ENCODE measurements at places on chromosomes 3 and 15.

- DNase-seq: no peak
Measured at GRCh38 chr15:93467337-93467736, 378.3 kb upstream of the RGMA start.

DNA sequence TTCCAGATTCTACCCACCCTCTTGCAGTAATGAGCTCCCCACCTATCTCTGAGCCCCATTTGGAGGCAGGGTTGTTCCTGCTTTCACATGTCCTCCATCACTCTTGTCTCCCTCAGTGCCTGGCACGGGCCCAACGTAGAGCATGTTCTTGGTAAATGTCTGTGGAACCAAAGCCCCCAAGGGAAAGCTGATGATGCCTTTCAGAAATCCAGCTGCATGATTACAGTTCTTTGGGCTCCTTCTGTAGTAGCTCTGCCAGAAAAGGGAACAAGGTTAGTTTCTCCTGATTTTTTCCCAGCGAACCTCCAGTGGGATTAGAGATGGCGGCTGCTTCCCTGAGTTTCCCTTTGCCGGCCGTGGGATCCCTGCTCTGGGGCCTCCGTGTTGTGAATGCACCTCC is 39.3 kb downstream of the CGNL1 start:
- DNase-seq: no peak

GRCh38 chr15:68304589-68305337 is 27.2 kb downstream of the FEM1B start:
- no peak for DNase-seq

- DNase-seq: no peak
Measured at GRCh38 chr3:164208821-164209220, 869.5 kb downstream of the SI start.

- DNase-seq: no peak
Measured at GRCh38 chr15:31481142-31481541, 154.5 kb downstream of the KLF13 start.

GRCh38 chr3:12444582-12445471 is 39.5 kb upstream of the TSEN2 start:
- DNase-seq: no peak

GRCh38 chr3:126291537-126291936 is 65.7 kb downstream of the KLF15 start:
- no peak for DNase-seq

GRCh38 chr3:172270557-172271166 is 177.6 kb downstream of the GHSR start:
- DNase-seq: no peak

DNA sequence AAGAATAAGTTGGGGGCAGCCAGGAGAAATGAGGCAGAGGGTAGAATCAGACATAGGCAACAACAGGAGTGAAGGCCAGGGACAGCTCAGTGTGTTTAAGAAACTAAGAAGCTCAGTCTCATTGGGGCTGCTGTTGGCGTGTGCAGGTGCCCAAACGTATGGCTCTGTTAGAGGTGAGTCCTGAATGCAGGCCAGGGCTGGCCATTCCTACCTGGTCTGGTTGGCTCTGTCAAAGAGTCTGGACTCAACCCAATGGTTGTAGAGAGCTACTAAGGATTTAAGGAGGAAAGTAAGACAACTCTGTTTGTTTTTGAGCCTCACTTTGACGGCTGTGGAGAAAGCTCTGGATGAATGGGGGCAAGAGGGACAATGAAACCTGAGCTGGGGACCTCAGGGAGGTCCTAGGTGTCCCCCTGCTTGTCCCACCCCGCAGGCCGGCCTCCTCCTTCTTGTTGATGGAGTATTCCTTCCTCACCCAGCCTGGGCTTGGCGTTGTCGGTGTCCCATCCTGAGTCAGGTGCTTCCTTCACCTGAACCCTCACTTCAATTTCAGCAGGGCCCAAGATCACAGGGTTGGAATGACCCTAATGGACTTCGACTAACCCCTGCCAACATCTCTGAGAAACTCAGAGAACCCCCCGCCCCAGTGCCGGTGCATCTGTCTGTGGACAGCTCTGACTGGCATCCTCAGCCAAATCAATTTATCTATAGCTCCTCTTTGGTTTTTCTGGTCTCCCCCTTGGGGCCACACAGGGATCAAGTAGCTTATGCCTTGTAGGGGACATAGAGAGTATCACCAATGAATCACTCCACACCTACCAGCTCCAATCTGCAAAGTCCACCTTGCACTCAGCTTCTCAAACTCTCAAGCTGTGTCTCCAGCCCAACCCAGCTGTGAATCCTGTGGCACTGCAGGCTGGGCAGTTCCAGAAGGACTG is 8.3 kb downstream of the ITGA11 start:
- DNase-seq: no peak

GRCh38 chr15:67850994-67851571 is 11.2 kb upstream of the RNU6-1 start:
- DNase-seq: no peak

DNA sequence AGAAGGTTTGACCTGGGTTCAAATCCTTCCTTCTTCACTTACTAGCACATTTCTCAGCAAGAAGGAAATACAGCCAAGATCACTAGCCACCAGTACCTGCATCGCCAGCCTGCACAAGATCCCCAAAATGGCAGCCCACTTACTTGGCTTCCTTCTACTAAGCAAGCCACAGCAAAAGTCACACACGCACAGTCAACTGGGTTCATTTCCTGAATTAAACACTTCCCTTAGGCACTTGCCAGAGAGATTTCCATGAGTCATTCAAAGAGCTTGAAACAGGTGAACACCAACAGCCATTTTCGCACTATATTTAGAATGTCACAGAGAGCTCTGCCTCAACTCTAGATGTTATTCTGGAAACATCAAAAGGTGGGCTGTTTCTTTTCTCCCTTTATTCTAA is 42.6 kb downstream of the MGLL start:
- no peak for DNase-seq

GRCh38 chr3:72855001-72855400 is 6.8 kb upstream of the SHQ1 start:
- no peak for DNase-seq

DNA sequence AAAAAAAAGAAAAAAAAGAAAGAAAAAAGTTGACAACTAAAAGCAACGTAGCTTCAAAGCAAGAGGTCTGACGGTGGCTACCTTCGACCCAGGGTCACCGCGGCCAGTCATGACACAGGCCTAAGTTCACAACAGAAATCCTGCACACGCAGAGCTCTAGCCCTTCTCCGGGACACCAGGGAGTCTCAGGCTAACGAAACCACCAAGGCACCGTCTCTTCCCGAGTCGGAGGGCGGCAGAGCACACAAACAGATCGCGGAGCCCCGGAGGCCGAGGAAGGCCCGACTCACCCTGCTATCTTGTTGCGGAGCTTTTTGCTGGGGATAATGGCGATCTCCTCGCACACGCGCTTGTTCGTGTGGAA is 584 bp downstream of the RPS17 start:
- peak; percentile 33 for DNase-seq

DNA sequence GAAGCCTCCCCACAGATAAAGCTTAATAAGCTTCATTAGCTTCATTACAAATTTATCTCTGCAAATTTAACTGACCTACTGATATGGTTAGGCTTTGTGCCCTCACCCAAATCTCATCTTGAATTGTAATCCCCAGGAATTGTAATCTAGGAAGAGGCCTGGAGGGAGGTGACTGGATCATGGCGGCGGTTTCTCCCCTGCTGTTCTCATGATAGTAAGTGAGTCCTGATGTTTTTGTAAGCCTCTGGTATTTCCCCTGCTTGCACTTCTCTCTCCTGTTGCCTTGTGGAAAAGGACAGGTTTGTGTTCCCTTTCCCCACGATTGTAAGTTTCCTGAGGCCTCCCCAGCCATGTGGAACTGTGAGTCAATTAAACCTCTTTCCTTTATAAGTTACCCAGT is 226.1 kb upstream of the TTC14 start:
- DNase-seq: no peak

DNA sequence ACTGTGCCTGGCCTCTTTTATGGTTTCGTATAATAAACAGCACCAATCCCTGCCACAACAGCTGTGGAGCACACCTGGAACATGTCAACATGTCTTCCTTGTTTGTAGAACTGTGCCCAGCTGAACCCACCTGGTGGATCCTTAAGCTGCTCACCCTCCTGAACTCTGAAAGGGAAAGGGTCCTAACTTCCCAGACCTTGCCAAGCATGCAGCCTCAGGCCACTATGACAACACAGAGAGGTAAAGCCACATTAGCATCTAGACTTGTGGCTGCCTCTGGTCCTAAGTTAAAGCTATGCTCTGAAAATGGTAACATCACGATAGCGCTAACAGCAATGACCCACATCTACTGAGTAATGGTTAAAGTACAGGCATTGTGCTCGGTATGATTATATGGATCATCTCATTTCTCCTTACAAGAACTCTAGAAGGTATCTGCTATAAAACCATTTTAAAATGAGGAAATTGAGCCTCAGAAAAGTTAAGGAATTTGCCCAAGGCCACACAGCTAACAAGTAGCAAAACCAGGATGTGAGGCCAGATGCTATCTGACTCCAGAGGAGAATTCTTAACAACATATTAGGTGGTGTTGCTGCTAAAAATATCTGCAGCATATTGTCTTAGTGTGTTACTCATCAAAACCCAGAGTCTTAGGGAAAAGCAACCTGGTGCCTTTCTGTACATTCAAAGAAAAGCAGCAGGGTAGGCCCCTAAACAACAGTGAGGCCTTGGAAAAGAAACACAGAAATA is 23.1 kb upstream of the HERC1 start:
- no peak for DNase-seq

DNA sequence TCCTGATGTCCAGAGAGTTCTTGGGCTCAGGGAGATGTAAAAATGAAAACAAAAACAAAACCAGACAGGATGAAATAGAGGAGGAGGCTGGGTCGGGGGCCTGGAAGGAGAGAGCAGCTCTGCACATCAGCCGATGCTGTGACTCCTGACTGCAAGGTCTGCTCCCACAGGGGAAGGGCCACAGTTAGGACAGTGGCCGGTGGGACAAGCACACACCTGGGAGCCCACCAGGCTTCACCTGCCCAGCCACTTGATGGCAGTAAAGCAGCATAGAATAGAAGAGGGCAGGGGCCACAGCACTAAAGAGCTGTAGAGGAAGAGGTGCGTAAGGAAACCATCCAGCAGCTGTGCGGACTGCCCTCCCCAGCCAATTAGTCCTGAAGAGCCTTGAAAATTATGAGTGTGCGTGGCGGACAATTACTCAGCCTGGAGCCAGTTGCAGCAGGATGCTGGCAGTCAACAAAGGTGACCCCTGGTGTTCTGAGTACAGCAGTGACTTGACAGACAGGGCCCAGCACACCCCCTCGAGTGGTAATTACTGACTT is 29.8 kb downstream of the ALS2CL start:
- no peak for DNase-seq

DNA sequence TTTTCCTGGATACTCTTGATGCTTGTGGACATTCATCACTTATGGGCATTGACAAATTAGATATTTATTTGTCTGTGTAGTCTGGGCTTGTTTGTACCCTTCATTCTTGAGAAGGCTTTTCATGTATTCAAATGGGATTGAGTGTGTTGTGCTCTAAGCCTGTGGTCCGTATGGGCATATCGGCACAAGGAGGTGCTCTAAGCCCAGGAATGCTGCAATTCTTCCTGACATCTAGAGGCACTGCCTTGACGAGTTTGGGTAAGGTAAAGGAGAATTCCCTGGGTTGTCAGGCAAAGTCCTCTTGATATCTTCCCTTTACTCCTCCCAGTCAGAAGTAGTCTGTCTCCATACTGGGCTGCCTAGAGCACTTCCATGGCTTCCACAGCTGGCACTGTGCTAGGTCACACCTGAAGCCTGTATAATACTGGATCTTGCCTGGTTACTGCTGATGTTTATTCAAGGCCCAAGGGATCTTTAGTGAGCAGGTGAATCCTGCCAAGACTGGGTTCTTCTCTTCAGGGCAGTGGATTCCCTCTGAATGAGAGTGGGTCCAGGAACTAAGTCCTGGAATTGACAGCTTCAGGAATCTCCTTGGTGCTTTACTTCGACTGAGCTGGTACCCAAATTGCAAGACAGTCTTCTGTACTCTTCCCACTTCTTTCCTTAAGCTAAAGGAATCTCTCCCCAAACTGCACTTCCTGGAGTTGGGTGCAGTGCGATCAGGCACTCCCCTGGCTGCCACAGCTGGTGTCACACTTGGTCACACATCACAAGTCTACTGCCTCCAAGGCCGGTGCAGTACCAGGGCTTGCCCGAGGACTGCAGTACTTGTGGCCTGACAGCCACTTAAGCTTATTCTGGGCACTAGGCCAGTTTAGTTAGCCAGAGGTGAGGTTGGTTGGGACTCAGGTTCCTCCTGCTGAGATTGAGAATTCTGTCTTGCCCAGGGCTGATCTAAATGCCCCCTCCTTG is 46.0 kb downstream of the GALK2 start:
- DNase-seq: no peak

DNA sequence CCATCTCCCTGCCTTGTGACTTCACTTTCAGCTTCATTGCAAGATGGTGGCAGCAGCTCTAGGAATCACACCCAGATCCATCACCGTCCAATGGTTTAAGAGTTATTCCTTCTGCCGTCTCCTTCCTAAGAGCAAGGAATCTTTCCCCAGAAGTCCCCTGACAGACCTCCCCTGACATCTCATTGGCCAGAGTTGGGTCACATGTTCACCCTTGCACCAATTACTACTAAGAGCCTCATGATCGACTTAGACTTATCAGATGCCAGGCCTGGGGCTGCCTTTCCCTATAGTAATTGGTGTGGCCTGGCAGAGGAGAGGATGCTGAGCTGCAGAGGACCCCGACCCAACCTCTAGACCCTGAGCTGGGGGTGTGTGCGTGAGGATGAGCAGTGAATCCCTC is 31.8 kb upstream of the RASGRF1 start:
- DNase-seq: no peak

DNA sequence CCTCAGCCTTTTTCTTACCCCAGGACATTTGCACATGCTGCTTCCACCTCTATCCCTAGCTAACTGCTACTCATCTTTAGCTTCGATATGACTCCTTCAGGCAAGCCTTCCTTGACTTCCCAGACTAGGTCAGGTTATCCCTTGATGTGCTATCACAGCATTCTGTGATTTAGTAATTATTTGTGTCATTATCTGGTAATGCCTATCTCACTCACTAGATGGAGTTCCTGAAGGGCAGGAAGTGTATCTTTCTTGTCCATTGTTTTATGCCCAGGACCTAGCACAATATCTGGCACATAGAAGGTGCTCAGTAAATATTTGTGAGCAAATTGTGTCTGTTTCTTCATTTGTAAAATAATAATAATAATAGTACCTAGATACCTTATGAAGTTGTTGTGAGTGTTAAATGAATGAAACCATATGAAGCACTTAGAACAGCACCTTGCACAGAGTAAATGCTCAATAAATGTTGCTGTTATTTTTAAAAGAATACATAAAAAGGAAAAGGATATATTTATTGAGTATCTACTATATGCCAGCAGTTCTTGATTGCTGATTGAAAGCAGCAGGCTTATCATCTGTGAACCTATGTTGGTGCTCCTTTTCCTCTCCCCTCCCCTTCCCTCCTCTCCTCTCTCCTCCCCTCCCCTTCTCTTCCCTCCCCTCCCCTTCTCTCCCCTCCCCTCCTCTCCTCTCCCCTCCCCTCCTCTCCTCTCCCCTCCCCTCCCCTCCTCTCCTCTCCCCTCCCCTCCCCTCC is 31.5 kb downstream of the SQOR start:
- DNase-seq: no peak

GRCh38 chr3:37163262-37164015 is 10.9 kb downstream of the LRRFIP2 start:
- no peak for DNase-seq

Measured in T-cell (primary cell).